CD4-positive, alpha-beta T cell treated with Interleukin-17A for 1 hour (primary cell): ENCODE measurements at places on chromosomes 11 and 22.

GRCh38 chr11:104073950-104074705, 37.7 kb downstream of the DDI1 start:
- no peak for DNase-seq

- DNase-seq, result peak; percentile 83
Measured at GRCh38 chr11:66068154-66068821, 1.8 kb upstream of the PACS1 start.

DNA sequence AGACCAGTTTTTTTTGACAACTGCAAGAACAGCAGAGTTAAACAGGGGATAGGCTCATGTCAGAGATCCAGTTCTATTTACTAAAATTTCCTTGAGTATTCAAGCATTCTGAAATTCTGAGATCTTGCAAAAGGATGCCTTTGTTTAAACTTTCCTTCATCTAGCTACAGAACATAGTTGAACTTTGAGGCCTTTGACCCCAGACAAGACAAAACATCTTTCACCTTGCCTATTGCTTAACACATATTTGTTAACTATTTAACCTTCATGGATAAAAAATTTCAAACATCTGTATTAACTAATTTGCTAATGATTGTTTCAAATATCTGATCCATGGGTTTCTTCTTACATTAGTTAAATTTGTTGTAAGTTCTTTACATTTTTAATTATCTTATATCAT, 38.2 kb downstream of the GLYATL1 start:
- DNase-seq, result no peak

GRCh38 chr22:50339945-50340879, 2.9 kb upstream of the PPP6R2 start:
- DNase-seq, result peak; percentile 41

GRCh38 chr11:888310-889212, 22.0 kb downstream of the CHID1 start:
- no peak for DNase-seq

DNA sequence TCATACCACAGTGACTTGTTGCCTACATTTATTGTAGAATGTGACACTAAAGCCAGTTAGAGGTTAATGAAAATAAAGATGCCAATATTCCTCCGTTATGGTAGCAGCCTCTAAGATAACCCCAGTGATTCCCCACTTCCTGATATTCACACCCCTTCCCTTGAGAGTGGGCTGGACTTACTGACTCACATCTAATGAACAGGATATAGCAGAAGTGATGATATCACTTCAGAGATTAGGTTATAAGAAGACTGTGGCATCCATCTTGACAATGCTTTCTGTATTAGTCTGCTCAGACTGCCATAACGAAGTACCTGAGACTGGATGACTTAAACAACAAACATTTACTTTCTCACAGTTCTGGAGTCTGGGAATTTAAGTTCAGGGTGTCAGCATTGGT, 149.6 kb upstream of the MTNR1B start:
- DNase-seq, result no peak

DNA sequence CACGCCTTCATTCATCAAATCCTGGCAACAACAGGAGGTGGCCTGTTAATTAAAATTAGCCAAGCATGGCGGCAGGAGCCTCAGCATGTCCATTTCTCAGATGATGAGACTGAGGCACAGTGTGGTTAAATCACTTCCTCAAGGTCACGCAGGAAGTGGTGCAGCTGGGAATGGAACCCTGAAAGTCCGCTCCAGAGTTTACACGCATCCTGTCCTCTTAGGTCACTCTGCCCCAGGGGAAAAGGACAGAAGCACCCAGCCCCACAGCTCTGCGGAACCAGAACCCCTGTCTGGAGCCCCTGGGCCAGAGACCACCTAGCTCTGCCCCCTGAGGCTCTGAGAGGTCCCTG, 19.6 kb downstream of the RPL3 start:
- DNase-seq, result no peak

DNA sequence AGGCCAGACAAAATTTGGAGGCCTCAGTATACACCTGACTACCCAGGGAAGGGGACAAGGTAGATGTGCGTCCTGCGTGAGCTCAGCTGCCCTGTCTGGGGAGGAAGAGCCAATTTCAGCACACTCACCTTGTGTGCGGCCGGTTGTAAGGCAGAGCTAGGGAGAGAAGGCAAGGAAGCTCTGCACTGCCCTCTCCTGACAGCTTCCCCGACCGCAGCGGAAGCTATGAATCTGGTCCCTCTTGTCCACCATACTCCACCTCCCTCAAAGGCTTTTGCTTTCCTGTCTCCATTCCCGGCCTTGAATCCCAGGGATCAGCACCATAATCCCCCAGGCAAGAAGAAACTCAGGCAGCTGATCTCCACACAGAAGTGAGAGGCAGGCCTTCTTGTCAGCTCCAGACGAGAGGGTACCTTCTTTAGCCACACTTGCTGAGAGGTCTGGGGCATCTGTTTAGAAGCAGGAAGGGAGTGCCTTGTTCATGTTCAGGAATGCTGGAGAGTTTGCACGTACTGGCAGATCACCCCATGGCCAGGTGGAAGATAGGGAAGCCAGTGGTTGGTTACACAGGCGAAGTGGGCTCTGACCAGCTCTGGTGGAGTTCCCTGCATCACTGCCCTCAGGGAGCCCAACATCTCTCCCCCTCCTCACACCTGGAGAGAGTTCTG, 62.5 kb downstream of the FEZ1 start:
- DNase-seq, result no peak

DNA sequence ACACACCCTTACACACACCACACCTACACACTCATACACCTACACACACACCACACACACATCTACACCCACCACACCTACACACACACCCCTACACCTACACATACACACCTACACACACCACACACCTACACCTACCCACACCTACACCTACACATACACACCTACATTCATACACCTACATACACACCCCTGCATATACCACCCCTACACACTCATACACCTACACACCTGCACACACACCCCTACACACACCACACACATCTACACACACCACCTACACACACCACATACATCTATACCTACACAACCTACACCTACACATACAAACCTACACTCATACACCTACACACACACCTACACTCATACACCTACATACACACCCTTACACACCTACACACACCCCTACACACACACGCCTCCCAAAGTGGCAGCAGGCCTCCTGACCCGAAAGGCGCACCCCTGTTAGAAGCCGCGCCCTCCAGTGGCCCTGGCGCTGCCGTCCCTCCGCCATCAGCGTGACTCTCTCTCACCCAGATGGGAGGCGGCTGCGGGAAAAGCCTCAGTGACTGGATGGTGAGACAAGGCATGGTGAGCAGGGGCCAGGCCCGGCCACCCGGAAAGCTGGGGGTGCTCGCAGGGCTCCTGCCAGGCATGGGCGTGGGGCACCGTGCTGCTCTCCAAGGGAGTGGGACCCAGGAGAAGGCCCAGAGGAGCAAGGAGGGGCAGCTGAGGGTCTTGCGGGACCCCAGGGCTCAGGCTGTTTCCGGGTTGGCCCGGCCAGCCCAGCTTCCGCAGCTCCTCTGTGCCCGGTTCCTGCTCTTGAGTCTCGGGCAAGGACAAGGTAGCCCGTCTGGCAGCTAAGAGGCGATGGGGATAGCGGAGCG, 37.0 kb upstream of the HMOX1 start:
- no peak for DNase-seq

- DNase-seq, result no peak
Measured at GRCh38 chr11:100353083-100353482, 334.0 kb upstream of the ARHGAP42 start.

DNA sequence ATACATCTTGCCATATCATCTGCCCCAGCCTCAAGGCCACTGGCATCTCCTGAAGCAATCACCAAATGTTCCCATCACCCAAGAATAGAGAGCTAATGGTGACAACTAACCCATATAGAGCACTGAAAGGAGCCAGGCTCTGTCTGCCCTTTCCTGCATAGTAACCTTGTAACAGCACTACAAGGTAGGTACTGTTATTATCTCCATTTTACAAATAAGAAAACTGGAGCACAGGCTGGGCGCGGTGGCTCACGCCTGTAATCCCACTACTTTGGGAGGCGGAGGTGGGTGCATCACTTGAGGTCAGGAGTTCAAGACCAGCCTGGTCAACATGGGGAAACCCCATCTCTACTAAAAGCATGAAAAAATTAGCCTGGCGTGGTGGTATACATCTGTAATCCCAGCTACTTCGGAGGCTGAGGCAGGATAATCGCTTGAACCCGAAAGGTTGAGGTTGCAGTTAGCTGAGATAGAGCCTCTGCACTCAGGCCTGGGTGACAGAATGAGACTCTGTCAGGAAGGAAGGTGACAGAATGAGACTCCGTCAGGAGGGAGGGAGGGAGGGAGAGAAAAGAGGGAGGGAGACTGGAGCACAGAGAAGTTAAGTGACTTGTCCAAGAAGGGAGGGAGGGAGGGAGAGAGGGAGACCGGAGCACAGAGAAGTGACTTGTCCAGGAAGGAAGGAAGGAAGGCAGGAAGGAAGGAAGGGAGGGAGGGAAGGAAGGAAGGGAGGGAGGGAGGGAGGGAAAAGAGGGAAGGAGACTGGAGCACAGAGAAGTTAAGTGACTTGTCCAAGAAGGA, 2.2 kb downstream of the SLC35F2 start:
- DNase-seq, result no peak

DNA sequence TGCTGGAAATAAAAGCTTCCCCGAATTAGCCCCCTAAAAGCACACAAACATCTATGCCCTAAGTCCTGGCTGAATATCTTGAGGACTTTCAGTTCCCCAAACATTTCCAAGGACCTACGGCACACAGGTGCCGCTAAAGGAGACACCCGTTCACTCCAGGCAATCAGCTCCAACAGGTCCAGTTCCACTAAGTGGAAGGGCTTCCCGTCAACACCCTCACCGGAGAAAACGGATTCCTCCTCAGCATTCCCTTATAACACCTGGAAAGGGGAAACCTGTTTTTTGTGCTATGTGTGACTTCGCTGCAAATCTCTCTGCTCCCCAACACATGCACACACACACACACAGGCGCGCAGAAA, 3.9 kb downstream of the TENM4 start:
- DNase-seq, result no peak

GRCh38 chr11:113111156-113111555, 149.9 kb downstream of the NCAM1 start:
- no peak for DNase-seq

DNA sequence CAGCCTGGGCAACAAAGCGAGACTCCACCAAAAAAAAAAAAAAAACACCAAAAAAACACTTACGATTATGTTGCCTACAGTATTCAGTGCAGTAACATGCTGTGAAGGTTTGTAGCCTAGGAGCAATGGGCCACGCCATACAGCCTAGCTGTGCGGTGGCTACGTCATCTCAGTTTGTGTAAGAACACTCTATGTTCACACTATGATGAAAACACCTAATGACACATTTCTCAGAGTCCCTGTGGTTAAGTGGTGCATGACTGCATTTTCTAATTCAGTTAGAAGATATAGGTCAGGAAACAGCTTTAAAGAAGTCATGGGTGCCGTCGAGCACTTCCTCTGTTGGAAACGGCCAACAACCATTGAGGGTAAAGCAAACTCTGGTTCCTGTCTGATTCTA, 75.7 kb upstream of the ANO1 start:
- DNase-seq, result no peak

DNA sequence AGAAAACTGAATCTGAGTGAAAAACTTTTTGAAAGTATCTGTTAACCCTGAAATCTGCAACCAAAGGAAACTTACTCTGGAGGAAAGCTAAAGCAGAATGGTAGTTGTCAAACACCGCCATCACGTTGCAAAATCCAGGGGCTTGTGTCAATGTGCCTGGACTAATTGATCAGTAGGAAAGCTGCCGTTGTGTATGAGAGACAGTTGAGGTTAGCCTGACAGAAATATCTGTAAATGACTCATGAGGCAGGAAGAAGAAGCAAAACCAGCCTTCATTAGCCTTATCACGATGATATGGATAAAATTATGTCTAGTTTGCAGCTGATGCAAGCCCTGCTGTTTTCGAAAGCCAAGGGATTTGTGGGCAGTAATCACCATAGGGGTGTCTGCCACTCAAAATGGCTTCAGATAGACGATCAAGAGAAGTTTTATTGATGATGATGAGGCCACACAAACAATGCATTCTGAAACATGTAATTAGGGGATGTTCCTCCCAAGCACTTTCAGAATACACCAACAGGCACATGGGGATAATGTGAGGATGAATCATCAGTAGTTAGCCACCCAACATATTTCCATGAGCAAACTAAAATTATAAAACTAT, 8.9 kb downstream of the SCGB1A1 start:
- DNase-seq, result peak; percentile 16

- no peak for DNase-seq
Measured at GRCh38 chr11:76216536-76217325, 10.4 kb upstream of the WNT11 start.

- DNase-seq, result no peak
Measured at GRCh38 chr11:77259641-77260040, 41.8 kb downstream of the GDPD4 start.

- DNase-seq, result no peak
Measured at GRCh38 chr22:44088976-44089570, 65.0 kb downstream of the PARVB start.

DNA sequence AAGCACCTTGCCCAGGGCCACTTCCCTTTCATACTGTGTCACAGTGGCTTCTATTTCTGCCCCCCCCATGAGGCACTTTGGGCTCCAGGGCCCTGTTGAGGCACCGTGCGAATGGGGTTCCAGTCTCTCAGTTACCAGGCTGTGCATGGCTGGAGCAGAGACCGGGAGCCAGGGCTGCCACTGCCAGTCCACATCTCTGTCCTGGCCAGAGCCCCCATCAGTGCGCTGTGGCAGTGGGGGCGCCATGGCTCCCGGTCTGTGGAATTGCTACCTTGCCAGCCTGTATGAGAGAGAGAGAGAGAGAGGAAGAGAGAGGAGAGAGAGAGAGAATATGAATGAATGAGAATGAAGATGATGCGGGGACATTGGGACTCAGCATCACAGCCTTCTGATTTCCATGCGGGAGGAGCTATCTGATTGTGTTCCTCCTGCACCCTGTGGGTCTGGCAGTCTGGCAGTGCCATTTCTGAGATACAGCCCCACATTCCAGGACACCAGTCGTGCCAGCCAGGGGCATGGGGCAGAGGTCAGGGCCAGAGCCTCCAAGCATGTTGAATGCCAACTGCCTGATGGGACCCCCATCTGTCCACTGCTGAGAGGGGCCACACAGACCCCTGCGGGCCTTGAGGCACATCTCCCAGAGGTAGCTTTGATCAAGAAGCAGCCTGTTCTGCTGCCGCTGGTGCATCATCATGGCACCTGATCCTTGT, 279.8 kb downstream of the TBC1D22A start:
- DNase-seq, result no peak
